ENCODE measurements at places on chromosomes 16 and 17.

DNA sequence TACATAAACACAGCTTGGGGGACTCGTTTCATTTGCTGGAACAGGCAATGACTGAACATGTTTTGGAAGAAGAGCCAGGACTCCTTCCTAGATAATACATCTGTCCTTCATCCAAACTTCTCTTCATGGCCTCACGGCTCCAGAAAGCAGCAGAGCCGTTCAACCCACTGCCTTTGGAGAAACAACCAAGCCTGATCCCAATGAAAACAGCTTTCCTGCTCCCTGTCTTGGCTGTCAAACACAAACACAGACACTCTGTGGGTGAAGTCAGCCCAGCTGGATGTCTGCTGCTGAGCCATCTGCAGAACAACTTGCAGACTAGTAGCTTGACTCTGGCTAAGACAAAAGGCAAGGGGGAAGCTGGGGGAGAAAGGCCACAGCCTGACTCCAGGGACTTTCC, 345.1 kb upstream of the PSMD7 start:
- no peak for DNase-seq

DNA sequence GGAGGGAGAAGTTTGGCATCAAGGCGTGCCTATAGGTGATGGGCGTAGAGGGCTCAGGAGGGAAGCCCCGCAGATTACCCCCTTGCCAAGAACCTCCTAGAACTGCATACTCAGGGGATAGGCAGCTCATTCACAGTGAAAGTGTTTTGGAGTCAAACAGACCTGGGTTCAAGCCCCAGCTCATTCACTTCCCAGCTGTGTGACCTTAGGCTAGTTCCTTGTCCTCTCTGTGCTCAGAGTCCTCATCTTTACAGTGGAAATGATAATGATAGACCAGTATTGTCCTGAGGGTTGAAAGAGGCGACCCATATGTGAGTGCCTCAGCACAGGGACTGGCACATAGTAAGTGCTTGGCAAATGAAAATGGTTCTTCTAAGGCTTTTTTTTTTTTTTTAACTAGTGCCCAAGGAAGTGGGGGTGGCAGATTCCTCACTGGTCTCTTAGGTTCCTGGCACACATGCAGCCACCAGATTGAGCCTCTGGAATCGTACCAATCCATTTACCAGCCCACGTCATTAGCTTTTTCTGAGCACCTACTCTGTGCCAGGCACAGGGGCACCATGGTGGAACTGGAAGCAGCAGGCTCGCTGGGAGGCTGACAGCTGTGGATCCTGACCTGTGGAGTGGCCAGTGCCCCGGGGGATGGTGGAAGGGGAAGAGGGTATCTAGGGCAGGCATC, 75.8 kb downstream of the SREBF1 start:
- DNase-seq, result no peak

GRCh38 chr17:62700964-62701705, 73.7 kb downstream of the MRC2 start:
- no peak for DNase-seq

GRCh38 chr17:66730461-66730923, 104.4 kb upstream of the CACNG5 start:
- DNase-seq, result no peak

- DNase-seq, result no peak
These were observed 2.4 kb downstream of the HIC1 start for GRCh38 chr17:2057175-2057759.

DNA sequence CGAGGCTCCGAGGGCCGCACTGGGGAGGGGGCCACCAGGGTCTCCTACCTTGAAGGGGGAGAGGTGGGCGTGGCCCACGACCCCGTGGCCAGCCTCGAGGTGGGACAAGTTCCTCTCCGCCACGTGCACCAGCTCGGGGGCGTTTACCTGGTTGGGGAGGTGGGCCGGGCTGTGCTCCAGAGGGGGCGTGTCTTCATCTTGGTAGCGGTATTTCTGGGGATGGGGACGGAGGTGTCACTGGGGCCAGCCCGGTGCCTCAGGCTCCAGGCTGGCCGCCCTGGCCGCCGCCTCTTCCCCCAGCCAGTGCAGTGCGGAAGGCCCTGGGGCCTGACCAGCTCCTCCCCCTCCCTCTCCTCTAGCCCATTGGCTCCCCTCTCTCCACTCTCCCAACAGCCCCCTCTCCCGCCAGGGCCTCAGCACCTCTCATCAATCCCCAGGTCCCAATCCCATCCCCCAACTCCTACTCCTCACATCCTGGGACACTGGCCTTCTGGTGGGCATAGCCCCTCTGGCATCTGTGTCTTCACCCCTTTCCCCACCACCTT, 11.5 kb downstream of the DLG4 start:
- DNase-seq, result no peak

DNA sequence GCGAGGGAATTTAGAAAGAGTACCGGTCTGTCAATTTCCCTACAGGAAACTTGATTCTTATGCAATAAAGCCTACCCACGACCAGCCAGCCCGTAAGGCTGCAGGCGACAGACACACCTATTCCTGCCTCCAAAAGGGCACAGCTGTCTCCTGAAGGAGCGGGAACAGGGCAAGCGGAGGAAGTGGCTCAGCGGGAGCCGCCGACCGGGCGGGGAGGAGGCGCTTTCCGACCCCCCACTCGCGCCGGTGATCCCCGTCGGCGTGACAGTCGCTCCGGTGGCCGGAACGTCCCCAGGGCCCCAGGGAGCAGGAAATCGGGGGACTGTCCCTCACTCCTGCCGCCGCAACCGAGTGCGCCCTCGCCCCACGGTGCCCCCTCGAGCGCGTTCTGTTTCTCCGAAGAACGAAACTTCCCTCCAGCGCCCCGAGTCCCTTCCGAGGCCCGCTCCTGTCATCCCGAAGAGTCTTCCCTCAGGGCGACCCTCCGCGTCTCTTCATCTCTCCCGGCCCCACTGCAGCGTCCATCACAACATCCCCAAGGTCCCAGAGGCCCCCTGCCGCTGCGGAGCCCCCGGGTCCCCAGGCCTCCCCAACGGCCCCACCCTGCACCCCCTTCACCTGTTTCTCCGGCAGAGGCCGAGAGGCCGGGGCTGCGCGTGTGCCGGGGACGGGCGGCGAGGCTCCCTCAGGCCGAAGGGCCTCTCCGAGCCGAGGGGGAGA, 421 bp downstream of the STAT3 start:
- DNase-seq, result peak; percentile 44

GRCh38 chr17:2978116-2978515, 85.3 kb downstream of the OR1D5 start:
- DNase-seq, result no peak

GRCh38 chr17:27904534-27905446, 11.6 kb upstream of the LYRM9 start:
- DNase-seq, result no peak

DNA sequence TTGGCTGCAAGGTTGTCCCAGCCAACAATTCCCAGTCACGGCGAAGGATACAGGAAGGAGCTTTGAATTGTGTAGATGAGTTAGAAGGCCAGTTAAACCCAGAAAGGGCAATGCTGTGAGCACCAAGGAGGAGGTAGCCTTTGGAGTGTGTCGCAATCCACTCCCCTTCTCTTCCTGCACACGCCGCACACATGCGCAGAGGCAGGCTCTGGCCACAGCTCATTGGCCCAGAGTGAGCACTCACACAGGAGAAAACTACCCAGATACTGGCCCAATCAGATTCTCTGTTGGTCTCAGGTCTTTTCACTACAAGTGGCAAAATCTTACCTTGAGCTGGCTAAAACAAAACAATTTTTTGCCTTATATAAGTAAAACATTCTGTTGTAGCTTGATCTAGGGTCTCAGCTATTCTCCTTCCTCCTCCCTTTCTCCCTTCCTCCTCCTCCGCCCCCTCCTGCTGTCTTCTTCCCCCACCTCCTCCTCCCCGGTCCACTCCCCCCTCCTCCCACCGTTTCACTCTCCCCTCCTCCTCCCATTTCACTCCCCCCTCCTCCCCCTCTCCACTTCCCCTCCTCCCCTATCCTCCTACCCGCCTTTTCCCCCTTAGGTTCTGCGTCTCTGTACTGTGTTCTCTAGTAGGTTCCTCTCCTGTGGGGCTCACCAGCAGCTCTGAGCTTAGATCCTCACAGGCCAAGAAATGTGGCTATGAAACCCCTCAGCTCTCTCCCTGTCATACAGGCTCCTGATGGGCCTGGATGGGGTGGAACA, 344.9 kb downstream of the CPPED1 start:
- DNase-seq, result peak; percentile 59

DNA sequence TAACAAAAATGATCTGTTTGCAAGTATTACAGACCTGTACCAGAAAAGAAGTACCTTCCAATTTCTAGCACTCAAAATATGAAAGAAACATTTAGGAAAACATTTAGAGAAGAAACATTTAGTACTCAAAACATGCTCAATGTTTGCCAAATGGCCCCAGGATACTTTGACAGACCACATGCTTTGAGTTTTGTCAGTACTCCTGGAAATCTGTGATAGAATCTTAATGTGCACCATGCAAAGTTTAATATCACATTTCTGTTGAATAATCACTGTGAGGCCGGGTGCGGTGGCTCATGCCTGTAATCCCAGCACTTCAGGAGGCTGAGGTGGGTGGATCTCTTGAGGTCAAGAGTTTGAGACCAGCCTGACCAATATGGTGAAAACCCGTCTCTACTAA, 8.5 kb upstream of the ZC3H7A start:
- no peak for DNase-seq

- DNase-seq, result no peak
These were observed 591.1 kb downstream of the WWOX start for GRCh38 chr16:78690510-78690909.

DNA sequence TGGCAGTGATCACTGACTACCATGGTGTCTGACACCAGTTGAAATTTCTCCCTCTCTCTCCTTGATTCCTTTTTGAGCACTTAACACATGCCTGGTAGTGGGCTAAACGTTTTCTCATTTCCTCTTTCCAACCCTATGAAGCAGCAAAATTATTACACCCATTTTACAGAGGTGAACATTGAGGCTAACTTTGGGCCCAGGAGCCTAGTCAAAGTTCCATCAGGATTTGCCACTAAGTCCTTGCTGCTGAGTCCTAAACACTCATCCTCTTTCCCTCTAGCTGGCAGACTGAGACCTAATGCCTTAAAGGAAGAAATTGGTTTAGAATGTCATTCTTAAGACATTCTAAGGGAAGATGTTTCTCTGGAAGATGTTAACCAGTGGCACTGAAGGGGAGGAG, 74.7 kb upstream of the IRX3 start:
- DNase-seq, result no peak

- no peak for DNase-seq
These were observed 60.6 kb upstream of the MARCHF10 start for GRCh38 chr17:62868723-62869122.

DNA sequence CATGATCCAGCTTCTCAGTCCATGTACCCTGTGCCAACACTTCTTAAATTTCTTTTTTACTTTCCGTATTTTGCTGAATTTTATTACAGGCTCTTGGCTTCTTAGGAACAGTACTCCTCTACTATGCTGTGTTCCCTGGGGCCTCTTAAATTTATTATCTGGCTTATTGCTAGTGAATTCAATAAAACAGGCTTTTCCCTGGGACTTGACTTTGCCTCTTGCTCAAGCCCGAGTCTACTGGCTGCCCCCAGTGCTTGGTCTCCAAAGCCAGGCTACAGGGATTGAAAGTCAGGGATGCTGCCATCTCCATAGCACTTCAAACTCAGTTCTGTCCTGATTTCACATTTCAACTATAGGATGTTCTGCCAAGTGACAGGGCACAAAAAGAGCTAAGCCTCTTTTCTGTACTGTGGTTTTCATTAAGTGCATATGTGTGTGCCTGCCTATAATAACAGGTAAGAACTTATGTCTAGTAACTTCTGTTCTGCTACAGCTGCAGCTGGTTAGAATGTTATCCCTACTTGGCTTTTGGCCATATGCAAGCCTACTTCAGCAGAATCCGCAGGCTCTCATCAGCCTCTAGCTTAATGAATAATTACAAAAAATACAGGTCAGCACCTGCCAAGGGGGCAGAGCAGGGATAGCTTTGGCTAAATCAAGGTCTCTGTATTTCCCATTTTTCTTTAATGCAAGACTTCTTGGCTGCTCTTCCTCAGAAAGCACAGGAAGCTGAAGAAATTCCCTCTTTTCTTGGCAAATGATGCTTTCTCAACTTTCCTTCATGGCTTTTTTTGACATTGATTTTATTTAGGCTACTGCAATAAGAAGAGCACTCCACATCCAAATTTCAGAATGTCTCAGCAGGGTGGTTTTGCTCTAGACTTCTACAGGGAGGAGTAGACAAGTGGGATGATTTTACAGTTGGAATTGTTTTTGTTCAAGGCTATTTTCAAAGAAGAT, 8.2 kb downstream of the FAM20A start:
- DNase-seq, result no peak

GRCh38 chr16:88309908-88310265, 72.9 kb upstream of the ZNF469 start:
- no peak for DNase-seq

GRCh38 chr16:70598937-70599503, 47.3 kb upstream of the IL34 start:
- DNase-seq, result no peak

DNA sequence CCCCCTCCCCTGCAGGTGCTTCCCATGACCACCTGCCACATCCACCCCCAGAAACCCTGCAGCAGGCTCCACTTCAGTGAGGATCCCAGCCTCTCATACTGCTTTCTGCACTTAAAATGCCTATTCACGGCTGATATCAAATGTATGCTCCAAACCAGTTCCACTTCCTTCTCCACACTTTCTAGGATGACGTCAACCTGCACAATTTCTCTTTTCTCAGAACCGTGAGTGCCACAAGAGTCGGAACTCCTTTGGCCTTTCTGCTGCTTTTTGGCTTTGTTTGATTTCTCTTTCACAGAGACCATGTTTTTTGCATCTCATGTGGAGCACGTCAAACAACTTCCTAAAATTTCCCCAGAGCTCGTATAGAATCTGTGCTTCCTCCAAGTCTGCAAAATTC, 378.8 kb upstream of the TNRC6C start:
- no peak for DNase-seq

GRCh38 chr17:14580499-14580898, 279.6 kb downstream of the HS3ST3B1 start:
- no peak for DNase-seq

- DNase-seq, result no peak
These were observed 22.2 kb upstream of the TOX3 start for GRCh38 chr16:52568983-52569690.

GRCh38 chr17:35841101-35841500, 27.6 kb downstream of the HEATR9 start:
- DNase-seq, result no peak

DNA sequence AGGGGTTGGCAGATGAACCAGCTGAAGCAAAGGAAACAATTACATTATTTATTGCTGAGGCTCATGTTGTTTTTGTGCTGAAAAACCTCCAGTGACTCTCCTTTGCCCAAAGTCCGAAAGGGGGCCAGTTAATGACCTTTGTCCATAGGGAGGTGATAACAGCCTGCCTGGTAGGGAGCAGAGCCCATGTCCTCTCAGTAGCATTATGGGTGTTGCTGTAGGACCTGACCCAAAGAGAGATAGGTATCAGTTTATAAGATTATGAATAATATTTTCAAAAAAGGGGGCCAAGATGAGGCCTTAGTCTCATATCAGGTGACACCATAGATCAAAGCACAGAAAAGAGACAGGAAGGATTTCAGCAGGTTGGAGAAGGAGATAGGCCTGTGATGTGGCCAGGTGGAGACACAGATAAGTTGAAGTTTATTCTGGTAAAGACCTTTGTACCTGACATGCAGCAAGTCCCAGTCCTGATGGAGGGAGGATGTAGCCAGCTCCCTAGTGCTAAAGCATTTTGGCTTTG, 55.1 kb downstream of the CENPV start:
- no peak for DNase-seq

- DNase-seq, result peak; percentile 61
These were observed 8.5 kb downstream of the PRMT7 start for GRCh38 chr16:68319185-68319908.

- no peak for DNase-seq
These were observed 1425.1 kb upstream of the CDH8 start for GRCh38 chr16:63461248-63461841.
